ENCODE measurements at places on chromosomes 7 and 10.

GRCh38 chr10:93816123-93816747 lies 58.5 kb downstream of the LGI1 start:
- no peak for DNase-seq

- no peak for DNase-seq
Observed at GRCh38 chr10:90197766-90198165, 496.4 kb downstream of the KIF20B start.

DNA sequence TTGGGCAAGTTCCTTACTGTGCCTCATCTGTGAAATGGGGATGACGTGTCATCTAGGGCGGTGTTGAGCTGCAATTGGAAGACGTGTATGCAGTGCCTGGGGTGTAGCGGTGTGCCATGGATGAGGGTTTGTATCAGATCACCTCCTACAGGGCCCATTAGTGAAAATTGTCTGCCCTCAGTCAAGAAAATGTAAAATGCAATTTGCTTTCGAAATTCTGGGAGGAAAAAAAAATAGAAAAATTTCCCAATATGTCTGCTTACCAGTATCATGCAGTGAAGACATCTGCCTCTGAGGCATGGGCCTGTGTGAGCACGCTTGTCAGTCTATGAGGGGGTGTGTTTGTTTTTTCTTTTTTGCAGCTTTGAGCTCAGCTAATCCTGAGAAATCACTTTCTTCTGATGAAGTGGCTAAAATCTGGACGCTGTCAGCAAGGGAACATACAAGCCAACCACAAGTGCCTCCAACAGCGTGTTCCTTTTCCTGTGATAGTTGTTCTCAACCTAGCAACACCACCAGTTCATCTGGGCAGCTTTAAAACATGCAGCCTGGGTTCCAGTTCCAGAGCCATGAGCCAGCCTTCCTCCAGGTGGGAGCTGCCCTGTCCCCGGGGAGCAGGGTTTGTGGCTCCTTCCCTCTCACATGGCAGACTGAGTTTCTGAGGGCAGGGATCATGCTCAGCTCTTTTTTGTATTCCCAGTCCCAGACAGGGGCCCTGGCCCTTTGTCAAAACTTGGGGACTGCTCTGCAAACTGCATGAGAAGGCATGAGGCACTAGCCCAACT lies 10.3 kb downstream of the FAM241B start:
- no peak for DNase-seq

GRCh38 chr10:104311184-104311720 lies 27.0 kb downstream of the ITPRIP start:
- DNase-seq, result no peak

DNA sequence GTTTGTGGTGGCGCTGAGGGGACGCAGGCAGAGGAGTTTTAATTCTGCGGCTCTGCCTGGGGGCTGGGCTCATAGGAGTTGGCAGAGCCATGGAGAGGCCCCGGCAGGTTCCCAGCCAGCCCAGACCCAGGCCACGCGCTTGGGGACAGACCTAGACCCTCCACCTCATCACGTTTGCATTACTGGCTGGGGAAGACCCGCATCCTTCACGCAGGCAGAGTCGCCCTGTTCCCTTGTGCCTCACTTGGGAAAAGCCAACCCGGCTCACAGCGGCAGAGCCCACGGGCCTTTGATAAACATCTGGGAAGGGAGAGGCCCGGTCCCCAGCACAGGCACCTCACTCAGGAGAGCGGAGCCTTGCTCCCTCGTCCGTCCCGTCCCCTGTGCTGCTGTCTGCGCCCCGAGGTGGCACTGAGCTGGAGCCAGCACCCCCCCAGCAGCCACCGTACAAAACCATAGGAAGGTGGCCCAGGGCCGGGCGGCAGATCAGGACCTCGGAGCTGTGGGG lies 112.8 kb downstream of the CYTH3 start:
- DNase-seq, result no peak

DNA sequence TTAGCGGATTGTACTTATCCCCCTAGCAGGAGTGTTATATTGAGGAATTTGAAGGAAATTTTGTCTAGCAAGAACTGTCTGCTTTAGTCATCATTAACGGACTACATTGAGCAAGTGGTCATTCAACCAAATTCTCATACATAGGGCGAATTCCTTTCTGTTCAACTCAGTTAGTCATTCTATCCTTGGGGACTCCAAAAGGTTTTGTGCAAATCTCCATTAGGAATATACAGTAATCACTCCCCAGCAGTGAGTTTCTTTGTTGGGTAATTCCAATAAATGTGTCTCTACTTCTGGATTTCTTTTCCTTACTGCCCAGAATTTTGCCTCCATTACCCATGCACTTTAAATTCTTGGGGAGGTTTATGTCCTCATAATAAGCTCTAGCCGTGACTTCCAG lies 51.1 kb downstream of the EPDR1 start:
- DNase-seq, result no peak

DNA sequence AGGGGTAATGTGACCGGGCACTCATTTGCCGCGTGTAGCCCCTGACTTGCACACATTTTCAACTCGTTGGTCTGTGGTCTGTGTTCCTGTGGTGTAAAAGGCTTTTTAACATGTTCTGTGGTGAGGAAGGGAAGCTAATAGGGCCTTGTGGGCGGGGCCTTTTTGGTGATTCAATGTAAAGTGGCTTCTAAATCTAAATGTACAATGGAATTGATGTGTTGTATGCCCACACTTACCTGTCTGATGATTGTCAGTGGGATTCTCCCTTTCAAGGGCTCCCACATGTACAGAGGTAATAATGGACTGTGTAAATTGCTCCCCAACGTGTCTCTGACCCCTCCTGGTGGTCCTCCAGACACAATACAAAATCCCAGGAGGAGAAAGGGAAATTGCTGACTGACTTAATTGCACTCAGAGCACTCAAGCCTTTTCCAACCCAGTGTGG lies 43.1 kb upstream of the GATAD1 start:
- no peak for DNase-seq

GRCh38 chr7:101943889-101944600 lies 126.6 kb downstream of the CUX1 start:
- DNase-seq, result no peak

GRCh38 chr10:3018247-3018646 lies 49.1 kb upstream of the PFKP start:
- DNase-seq, result no peak

DNA sequence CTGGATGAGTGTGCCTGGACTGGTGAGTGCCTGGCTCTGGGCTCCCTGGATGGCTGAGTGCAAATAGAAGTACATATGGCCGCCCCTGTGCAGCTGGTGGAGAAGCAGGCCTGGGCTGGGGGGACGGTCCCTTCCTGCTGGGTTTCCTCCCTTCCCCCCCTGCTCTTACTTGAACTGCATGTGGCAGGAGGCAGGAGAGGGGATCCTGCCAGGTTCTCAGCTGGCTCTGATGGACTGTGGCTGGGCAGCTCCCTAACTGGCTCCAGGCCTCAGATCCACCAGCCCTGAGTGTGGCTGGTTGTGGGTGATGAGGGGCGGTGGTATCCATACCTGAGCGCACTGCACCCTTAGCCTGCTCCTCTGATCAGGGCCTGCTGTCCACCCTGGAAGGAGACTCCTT lies 26.9 kb downstream of the ADCY1 start:
- DNase-seq, result no peak

GRCh38 chr10:30158325-30158960 lies 99.1 kb upstream of the JCAD start:
- DNase-seq, result no peak

DNA sequence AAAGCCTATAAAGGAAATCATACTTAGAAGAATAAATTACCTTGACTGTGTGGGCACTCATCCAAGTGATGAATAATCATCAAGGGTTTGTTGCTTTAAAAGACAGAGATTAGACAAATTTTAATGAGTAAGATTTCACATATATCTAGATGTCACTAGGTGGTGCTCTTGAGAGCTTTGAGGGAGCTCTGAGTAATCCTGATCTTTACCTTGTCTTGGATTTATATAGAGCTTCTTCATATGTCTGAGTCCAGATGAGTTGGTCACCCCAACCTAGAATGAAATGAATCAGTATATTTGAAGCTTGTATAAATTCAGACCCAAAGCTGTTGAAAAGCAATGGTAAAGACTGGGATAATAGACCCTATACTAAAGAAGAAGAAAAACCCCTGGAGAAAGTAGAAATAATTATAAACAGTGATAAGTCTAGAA lies 3.7 kb downstream of the AGR2 start:
- peak; percentile 71 for DNase-seq

GRCh38 chr7:30034501-30034900 lies 6.3 kb downstream of the PLEKHA8 start:
- DNase-seq, result no peak

- no peak for DNase-seq
Observed at GRCh38 chr10:43573250-43574000, 991 bp downstream of the ZNF239 start.

DNA sequence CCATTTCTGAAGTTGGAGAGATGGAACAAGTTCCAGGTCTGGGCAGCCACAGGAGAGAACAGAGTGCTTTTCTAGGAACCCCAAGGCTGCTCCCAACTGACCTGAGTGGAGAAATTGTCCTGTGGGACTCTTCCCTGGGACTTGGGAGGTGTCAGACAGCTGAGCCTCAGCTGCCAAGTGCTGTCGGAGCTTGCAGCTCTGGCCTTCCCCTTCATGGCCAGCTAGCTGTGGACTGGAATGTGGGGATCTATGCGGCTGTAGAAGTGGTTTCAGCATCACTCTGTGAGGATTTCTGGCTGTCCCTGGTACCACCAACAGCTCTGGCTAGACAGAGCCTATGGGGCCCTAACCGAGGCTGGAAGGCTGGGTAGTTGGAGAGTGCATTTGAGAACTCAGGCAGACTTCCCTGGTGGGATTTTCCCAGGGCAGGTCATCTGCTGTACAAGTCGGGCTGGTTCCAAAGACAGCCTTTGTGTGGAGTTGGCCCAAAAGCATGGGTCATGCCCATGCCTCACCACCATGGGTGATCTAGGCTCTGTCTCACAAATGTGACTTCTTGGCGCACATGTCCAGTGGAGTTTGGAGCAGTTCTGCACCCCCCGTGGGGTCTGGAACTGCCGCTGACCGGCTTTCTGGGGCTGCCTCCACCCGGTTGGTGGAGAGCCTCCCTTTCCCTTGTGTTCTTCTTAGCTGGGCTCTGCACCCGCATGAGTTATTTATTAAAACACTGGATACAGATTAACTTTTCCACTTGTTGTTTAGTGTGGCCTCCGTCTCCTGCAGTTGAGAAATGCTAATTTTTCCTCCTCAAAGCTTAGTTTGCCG lies 10.9 kb downstream of the SUFU start:
- DNase-seq, result no peak

- DNase-seq, result no peak
Observed at GRCh38 chr10:114876602-114877300, 55.2 kb downstream of the FHIP2A start.

- no peak for DNase-seq
Observed at GRCh38 chr7:1538544-1539180, 8.2 kb downstream of the MAFK start.

DNA sequence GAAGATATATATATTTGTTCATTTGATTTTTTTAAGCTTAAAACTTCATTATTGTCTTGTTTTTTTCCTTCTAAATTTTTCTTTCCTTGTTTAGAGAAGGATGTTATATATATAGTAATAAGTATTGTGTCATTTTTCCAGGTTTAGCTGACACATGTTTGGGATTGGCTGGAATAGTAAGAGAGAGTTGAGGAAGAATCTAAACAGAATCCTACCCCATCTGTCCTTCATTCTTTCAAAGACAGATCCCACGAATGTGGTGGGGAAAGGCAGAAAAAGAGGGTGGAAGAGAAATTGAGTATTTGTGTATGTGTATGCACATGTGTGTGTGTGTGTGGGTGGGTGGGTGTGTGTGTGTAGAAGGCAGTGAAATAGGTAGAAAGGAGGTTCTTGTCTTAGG lies 132.4 kb downstream of the SVIL start:
- DNase-seq, result no peak

GRCh38 chr10:33804584-33804983 lies 470.1 kb upstream of the NRP1 start:
- DNase-seq, result no peak

GRCh38 chr7:46123-46829 lies 146.1 kb upstream of the FAM20C start:
- DNase-seq, result no peak

DNA sequence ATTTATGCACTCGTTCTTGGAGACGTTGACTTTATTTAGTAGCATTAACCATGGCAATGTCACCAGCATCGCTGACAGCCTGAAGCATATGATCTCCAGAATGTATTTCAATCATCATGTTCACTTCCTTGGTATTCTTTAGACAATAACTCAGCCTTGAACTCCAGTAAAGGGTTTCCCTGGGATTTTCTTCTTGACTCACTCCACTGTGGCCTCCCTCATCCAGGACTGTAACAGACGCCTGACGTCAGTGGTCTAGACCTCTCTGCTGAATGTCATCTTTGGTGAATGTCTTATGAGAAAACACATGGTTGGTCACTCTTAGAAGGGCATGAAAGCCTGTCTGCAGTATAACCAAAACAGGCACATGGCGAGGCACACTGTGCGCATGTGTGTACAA lies 64.4 kb downstream of the EGFR start:
- DNase-seq, result no peak

GRCh38 chr10:114683593-114683992 lies 25.5 kb upstream of the ABLIM1 start:
- no peak for DNase-seq

- DNase-seq, result no peak
Observed at GRCh38 chr7:3559278-3559677, 258.2 kb downstream of the SDK1 start.

- no peak for DNase-seq
Observed at GRCh38 chr7:83879063-83879462, 230.1 kb upstream of the SEMA3E start.

DNA sequence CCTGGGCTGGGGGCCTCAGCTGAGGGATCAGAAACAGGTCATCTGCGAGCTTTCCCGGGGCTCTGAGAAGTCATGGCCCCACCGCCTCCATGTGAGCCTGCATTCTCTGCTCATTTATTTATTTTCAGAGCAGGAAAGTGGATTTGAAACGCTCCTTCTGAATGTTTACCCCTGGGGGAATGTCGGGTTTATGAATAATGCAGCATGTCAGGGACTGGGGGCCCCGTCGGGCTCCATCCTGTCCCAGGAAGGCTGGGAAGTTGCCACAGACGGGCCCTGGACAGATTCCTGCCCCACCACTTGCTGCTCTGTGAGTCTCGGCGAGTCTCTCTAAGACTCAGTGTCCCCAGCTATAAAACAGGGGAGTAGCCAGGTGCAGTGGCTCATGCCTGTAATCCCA lies 11.9 kb upstream of the GTF2IRD1 start:
- no peak for DNase-seq

DNA sequence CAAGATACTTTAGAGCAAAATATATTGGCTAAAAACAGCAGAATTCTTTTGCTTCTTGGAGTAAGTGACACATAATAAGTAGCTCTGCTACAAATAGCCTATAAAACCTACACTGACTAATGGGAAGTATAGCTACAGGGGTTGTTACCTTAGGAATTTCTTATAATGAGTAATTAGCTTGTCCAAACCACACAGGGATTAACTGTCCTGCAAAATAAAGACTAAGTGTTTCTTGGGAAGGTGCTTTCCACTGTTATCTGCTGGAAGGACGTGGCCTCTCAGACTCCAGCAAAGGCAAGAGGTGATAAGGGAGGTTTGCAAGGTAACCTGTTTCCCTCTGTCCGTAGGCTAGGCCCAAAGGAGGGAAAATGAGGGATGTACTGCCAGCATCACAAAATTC lies 302.4 kb downstream of the DOCK4 start:
- no peak for DNase-seq

Data from bone marrow (tissue), 2 donors.